Esophagus squamous epithelium (tissue), 5 donors: ENCODE measurements at places on chromosomes 7 and 10.

DNA sequence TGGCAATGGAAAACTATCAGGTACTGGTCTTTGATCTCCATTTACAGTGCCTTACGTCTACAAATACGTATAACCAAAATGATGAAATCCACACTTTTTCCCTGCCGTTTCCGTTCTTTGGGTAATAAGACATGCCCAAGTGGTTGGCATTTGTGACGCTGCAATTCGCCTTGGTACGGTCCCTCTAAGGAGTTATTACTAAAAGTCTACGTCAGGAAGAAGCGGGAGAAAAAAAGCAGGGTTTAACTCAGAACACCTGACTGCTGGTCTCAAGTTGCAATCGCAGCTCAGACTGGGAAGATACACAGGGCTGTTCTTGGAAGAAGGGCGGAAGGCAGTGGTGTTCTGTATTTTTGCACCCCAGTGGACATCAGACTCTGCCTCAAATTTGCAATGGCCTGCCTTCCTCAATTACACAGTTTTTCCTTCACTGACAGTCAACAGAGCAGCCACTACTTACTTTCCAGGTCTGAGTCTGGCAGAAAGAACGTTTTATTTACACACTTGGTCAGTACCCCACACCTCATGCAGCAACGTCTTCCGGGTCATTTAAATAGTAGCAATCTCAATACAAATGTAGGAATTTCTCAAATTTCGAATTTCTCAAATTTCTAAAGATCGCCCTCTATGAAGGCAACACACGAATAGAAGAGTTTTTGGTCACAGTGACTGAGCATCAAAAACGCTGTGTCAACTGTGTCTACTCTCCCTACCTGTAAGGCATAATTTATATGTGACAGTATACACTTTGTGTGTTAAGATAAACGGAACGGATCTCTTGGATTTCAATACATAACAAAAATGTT, 2.1 kb downstream of the BAIAP2L1 start:
- no peak for DNase-seq

DNA sequence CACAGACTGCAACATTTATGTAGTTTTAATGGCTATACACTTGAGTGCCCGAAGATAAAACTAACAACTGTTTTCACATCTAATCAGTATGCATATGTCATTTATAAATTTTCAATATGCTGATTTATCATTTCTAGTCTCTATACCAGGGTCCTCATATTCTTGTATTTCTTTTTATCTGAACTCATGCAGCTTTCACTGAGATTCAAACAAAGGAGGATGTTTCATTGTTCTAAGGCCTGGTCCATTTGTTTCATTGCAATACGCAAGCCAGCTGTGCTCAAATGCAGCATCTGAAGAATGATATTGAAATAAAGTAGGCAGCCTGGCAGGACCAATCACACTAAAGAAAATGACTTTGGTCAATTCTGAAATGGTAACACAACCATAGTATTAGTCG, 31.7 kb downstream of the MAGI2 start:
- no peak for DNase-seq

DNA sequence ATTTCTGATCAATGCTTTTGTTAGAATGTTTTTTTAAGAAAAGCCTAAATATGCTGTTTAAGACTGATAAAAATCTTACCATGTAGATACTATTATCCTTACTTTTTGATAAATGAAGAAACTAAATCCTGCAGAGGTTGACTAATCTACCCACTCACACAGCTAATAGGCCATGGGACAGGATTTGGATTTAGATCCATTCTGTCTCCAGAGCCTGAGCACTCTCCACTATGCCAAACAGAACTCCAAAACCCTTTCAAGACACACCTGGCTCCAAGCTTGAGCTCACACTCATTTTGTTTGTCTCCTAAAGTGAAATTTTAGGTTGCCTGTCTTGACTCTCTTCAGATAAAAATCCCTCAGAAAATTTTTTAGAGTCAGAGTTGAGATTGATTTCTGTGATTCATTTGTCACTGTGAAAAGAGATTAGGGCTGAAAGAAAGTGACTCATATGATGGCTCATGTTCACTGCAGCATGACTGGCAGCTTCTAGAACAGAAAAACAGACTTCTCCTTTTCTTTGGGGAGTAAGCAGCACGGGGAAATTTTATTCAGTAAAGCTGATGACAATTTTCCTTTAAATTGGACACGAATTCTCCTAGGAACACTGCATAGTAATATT, 132.3 kb upstream of the POT1 start:
- no peak for DNase-seq

DNA sequence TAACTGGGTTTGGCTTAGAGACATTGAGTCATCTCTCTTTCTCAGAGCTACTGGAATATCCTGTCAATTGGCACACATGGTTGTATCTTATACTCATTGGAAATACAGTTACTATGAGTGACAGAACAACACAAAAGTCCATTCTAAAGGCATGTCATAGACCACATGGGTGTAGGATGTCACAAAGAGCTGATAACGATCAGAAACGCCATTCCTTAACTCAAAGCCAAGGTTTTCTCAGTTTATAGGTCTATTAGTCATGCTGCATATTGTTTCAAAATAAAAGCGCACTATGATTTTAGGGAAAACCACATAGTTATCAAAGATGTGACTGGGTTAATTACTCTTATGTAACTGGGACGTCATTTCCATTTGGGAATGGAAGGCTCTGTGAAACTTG, 147.2 kb upstream of the FAM171A1 start:
- no peak for DNase-seq

DNA sequence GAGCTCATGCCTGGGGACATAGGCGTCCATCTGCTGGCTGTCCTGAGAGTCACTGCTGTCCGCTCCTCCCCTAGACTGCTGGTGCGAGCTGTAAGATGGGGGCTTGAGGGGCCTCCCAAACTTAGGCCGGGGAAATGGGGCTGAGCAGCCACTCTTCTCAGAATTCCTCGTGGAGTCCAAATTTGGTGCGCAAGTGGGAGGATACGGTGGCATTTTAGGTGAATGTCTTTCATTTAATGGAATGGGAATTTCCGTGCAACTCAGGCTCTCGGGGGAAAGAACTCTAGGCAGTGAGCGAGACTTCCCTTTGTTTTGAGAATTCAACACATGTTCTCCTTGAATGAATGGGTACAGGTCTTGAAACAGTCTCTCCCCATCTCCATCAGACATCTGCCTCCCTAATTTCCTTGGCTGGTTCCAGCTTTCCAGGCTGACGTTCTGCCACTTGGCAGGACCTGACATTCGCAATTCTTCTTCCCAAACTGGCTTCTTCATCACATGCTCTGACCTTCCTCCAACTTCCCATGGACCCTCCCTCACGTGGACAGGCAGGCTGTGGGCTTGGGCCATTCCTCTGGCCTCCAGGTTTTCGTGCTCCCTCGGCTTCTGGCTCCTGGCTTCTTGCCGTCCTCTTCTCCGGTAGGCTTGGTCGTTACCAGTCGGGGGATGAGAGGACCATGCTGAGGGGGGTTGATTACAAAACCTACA, 30.1 kb downstream of the JCAD start:
- DNase-seq = no peak

DNA sequence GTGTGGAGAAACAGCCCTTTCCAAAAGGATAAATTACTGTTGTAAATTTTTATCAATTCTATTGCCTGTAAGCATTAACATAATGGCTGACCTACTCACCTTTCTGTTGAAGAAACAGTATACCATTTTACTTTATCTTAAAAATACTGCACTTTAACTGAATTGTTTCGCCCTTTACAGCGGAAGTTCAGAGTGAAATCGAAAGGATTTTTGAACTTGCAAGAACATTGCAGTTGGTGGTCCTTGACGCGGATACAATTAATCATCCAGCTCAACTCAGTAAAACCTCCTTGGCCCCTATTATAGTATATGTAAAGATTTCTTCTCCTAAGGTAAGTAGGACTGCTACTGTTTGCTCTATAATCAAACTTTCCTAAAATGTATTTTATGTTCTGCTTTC, 117.5 kb downstream of the NSUN6 start:
- no peak for DNase-seq

GRCh38 chr10:77548157-77548556, 89.5 kb downstream of the KCNMA1 start:
- no peak for DNase-seq

DNA sequence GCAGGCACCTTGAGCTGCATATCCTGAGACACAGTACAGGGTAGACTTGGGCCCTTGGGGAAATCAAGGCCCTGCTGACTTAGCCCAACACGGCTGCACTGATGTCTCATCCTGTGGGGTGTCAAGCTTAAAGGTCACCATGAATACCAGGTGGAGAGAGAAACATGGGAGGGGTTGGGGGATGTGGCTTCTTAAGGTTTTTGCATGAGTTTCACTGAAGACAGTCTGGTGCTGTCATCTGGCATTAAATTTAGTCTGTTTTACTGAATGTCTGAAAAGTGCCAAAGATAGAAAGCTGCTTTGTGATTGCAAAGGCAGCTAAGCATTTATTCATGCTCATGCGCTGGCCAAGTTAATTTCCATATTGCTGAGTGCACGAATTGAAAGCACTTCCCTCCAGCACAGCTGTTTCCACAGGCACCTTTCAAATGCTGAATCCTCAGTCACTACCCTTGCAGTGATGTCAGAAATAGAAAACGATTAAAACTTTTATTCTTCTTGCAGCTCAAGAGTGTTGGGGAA, 102.1 kb downstream of the OSBPL3 start:
- no peak for DNase-seq

GRCh38 chr7:26685606-26686005, 178.8 kb downstream of the SKAP2 start:
- no peak for DNase-seq

GRCh38 chr7:16801111-16801542, 3.7 kb downstream of the AGR2 start:
- DNase-seq = no peak

- DNase-seq = no peak
Measured at GRCh38 chr7:149724661-149725425, 48.5 kb downstream of the ZNF467 start.

DNA sequence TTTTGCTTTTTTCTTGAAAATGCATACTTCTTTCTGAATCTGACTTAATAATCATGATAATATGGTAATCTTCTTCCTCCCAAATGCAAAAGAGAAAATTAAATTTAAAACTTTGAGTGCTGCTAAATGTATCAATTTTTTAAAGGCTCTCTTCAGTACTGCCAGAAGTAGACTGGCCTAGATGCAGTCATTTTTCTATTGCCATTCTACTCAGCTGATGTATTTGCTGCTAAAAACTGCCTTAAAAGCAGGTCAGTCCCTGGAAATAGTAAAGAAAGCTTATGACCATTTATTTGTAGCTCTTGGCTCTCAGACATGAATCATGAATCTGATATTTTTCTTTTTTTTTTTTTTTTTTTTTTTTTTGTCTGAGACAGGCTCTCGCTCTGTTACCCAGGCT, 28.5 kb downstream of the NAPEPLD start:
- no peak for DNase-seq

DNA sequence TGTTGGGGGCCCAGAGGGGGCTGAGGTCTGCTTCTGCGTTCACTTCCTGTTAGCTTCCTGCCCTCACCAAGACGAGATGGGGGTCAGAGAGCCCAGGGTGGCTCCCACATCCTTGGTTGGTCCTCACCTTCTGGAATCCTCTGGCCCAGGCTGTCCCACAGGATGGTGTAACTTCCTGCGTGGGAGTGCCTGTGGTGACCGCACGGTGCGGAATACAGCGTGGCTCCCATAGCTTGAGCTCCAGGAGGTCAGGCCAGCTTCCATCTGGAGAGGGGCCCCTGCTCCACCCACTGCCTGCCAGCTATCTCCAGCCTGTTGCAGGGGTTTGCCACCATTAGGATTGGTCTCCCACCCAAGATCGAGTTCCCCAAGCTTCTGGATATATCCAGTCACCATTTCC, 681.2 kb upstream of the FOXK1 start:
- DNase-seq = no peak

- no peak for DNase-seq
Measured at GRCh38 chr7:24442170-24442777, 131.0 kb upstream of the PALS2 start.

GRCh38 chr7:31825576-31825975, 138.6 kb downstream of the PPP1R17 start:
- no peak for DNase-seq

GRCh38 chr7:77271766-77272165, 72.1 kb upstream of the FGL2 start:
- DNase-seq = no peak

- DNase-seq = no peak
Measured at GRCh38 chr10:12186323-12186722, 9.4 kb downstream of the NUDT5 start.

- DNase-seq = no peak
Measured at GRCh38 chr7:132866144-132866531, 215.8 kb downstream of the CHCHD3 start.

DNA sequence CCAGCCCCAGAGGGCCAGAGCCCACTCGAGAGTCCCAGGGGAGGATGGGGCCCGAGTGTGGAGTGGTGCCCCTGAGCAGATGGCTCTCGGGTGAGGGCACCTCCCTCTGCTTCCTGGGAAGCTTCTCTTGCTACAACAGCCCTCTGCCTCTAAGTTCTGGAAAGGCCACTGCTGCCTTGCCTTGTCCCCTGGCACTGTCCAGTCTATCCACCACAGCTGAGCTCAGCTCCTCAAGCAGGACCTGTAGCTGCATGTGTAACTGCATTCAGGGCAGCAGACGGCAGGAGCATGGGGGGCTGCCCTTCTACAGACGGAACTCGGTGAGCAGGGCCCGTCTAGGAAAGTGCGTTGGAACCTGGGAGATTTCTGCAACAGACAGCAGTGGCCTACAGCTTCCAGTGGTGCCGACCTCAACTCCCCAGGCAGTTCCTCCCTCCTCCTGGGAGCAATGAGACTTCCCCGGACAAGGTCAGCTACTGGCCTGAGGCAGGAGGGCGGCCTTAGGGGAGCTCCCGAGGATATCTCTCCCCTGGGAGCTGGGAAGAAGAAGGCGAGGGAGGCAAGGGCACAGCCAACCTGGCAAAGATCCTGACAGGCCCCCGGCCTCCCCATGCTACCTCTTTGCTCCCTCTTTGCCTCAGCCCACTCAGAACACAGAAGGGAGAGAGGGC, 88.5 kb downstream of the DLG5 start:
- DNase-seq = no peak

DNA sequence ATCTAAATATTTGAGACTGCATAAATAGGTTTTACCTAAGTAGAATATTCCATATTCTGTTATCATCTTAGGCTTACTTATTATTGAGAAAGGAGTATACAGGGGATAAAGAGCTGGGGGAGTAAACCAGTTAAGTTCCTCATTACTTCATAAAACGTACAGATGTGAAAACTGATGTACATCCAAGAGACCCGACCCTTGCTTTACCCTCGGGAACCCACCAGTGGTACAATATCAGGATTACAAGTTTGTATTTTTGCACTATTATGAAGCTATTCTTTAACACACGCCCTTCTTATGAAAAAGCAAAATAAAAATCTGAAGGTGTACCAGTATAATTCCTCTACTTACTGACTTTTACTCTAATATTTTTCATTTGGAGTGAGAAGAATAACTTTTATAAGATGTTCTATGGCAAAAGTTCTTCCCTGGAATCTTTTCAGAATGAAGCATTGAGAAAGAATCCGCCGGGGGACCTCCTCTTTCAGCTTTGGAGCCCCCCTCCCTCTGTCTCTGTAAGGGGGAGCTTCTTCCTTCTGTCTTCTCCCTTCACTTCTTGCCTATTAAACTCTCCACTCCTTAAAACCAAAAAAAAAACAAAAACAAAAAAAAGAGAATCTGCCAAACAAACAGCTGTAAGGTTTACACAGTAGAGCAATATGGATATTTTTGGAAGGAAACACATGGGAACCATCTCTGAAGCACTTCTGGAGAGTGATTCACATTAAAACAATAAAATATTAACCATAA, 550.0 kb downstream of the TNS3 start:
- DNase-seq = no peak
